D721Med (cell line): ENCODE measurements at places on chromosomes 5 and 9.
A peak's percentile ranks its signal among the peaks of the same experiment; 100 is the strongest.

- DNase-seq, result peak; percentile 87
These were observed 183.9 kb downstream of the C9orf50 start for GRCh38 chr9:129436751-129437625.

- DNase-seq, result no peak
These were observed 74.1 kb upstream of the FSD1L start for GRCh38 chr9:105373723-105374122.

GRCh38 chr5:66969963-66970362 is 226.6 kb downstream of the CD180 start:
- no peak for DNase-seq

DNA sequence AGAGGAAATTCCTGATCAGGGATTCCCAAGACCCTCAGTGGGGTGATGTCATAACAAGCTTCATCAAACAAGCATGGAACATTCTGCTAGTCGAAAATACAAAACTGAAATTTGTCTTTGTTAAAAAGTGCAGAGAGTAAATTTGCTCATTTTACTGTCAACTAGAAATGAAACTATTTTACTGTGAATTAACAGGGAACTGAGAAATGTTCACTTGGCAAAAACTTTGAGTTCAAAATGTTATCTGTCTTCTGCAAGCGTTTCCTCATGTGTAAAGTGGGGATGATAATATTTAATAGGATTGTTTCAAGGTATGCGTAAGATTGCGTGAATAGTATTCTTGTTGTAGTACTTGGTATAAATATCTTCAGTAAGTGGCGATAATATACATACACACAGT is 45.4 kb downstream of the ALDH1A1 start:
- no peak for DNase-seq

DNA sequence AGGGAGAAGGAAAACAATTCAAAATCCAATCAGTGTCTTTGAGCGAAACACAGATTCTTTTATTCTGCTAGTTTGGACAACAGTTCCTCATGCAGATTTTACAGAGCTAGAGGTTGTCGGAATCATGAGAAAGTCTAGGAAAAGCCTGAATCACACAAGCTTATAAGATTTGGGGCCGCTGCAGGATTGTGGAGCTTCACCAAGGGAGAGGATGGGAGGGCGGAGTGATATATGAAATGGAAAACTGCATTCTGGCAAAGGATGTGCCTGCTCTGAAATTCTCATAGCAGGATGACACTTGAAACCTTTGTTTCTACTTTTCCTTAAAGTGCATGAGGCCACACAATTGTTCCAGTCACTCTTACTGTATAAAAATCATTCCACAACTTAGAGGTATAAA is 134.3 kb downstream of the OR2K2 start:
- no peak for DNase-seq

- DNase-seq, result no peak
These were observed 6.8 kb downstream of the TTC39B start for GRCh38 chr9:15300218-15300617.

GRCh38 chr9:93698140-93698908 is 121.9 kb downstream of the PHF2 start:
- DNase-seq, result no peak

- no peak for DNase-seq
These were observed 126.7 kb upstream of the CDH6 start for GRCh38 chr5:31066655-31067328.

DNA sequence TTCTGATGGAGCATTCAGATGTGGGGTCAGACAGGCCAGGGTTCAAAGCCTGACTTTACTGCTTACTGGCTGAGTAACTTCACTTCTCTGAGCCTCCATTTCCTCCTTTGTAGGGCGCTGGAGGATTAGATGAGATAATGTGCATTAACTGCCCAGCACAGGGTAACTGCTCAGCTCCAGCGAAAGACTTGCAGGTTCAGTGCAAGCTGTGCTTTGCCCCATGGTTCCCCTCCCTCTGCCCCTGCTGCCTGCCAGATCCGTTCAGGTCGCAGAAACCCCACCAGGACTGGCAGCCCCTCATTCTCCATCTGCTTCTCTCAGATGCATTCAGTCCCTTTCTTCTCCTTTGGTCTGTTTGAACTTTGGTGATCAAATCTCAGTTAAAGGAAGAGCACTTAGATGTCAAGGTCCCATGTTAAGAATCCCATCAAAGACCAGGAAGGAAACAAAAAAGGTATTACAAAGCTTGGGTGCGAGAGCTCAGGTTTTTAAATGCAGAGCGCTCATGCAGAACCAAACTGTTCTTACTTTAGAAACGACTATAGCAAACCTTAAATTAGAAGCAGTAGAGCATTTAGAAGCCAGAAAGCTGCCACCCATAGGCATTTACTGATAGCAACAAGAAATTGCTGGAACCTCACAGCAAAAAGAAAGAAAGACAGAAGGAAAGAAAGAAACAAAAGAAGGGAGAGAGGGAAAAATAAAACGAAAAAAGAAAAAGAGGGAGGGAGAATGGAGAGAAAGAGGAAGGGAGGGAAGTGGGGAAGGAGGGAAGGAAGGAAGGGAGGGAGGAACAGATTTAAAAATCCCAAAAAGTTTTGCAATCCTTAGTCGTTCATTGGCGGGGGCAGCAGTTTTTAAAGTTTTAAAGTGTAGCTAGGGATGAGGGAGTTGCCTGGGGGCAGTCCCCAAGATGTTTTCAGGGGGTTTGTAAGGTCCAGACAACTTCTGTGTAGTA is 23.5 kb downstream of the AFAP1L1 start:
- no peak for DNase-seq

DNA sequence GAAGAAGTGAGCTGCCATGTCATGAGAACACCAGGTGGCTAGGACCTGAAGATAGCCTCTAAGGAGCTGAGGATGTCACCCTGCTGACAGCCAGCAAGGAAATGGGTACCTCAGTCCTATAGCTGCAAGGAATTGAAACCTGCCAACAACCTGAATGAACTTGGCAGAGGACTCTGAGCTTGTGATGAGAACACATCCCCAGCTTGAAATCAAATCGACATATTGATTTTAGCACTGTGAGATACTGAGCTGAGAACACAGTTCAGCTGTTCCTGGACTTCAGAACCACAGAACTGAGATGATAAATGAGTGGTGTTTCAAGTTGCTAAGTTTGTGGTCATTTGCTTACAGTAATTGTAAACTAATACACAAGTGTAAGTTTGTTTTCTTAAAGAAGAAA is 5.5 kb upstream of the RASEF start:
- no peak for DNase-seq

DNA sequence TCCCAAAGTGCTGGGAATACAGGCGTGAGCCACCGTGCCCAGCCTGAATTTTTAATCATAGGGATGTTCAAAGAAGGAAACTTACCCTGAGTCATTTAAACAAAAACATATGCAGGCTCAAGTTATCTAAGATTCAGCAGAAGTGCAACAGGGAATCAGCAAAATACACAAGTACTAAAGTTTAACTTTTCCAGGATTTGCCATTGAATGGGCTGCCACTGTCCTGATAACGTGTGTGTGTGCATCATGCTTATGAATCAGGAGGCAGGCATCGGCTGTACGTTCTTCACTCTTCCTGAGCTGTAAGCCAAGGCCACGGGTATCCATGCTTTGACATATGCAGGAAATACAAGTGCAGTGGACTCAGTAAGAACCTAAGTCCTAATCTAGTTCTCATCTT is 48.8 kb upstream of the FST start:
- DNase-seq, result no peak

GRCh38 chr5:40877371-40877988 is 31.8 kb upstream of the C7 start:
- no peak for DNase-seq

GRCh38 chr5:136235321-136235720 is 42.4 kb upstream of the SMIM32 start:
- DNase-seq, result no peak

DNA sequence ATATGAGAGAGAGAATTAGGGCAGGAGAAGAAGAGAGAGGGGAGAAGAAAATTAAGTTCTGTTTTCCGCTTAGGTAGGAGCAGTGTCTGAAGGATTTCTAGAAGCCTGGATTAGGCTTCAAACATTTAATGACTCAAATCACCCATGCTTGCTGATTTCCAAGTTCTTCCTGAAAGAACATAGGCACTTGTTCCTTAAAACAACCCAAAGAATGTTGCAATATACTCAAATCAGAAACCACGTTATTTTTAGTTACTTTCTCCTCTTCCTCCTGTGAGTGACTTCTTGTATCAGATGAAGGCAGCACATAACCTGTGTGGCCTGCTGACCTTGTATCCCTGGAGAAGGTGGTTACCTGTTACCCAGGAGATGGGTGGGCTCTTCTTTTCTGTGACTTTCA is 351.5 kb upstream of the KLF4 start:
- DNase-seq, result no peak

- no peak for DNase-seq
These were observed 39.0 kb upstream of the OSMR start for GRCh38 chr5:38806775-38807258.

DNA sequence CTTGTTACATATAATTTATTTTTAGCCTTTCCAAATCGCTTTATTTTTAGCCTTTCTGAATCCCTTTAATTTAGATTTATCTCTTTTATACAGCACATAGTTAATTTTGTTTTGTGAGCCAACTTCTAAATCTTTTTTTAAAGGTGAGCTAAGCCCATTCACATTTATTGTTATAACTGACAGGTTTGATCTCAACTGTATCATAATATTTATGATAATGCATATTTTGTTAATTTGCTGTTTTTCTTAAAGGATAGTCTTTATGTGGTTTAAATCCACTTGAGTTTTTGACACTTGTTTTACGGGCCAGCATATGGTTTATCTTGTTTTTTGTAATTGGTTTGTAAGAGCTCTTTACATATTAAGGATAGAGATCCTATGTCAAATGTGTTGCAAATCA is 177.8 kb upstream of the SMIM23 start:
- DNase-seq, result no peak
